Right ventricle myocardium inferior (tissue), 1 donor: ENCODE measurements at places on chromosomes 16 and 17. TPM values are rescaled to one million over a fixed set of nuclear protein-coding genes. Genes with fewer than 3 reads are reported as not detected.

TM4SF5 gene
- total RNA-seq = not detected

ASIC2 gene
- total RNA-seq = not detected

WWOX gene
- total RNA-seq = 13.1 TPM

TMEM235 gene
- total RNA-seq = not detected

DNA sequence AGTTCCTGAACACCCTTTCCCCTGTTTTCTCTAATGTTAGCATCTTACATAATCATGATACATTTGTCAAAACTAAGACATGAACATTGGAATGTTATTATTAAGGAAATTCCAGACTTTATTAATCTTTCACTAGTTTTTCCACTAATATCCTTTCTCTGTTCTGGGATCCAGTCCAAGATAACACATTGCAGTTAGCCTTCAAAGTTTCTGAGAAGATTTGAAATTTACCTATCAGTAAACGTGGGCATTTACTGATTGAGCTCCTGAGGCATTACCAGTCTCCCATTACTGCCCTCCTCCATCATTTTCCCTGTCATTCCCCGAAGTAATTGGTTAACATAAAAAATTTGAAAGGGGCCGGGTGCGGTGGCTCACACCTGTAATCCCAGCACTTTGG lies 5.7 kb upstream of the CD300LG start:
- DNase-seq = no peak

- no peak for DNase-seq
Observed at GRCh38 chr17:354651-355556, 2.3 kb upstream of the RPH3AL start.

DNA sequence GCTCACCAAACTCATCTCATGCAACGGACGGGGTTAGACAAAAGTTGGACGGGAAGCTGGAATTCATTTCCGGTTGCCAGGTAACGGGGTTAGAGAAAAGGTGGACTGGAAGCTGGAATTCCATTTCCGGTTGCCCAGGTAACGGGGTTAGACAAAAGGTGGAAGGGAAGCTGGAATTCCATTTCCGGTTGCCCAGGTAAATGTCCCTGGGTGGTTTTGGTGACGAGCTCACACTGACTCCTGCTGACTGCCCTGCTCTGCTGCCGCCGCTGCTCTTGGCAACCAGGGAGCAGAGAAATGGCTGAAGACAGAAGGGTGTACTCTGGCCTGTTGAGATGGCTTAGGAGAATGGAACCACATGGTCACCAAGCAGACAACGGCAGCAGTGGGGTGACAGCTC lies 170.3 kb upstream of the RPH3AL start:
- DNase-seq = no peak

DNA sequence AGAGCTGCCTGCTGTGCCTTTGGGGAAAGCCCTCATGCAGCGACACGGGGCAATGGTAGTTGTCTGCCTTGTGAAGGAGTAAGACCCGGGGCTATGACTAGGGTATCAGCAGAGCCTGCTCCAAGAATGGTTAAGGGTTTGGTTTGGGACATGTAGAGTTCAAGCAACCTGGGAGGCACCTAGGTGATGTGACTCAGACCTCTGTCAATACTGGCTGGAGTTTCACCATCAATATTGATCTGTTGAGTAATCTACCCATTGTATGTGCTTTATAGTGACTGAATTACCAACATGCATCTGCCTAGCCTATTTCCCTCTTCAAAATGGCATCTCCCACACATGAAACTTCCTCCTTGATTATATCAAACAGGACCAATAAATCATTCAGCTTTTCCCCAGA lies 398.4 kb upstream of the HSBP1 start:
- DNase-seq = no peak

GRCh38 chr17:17435323-17435722 lies 41.5 kb upstream of the MED9 start:
- no peak for DNase-seq

DNA sequence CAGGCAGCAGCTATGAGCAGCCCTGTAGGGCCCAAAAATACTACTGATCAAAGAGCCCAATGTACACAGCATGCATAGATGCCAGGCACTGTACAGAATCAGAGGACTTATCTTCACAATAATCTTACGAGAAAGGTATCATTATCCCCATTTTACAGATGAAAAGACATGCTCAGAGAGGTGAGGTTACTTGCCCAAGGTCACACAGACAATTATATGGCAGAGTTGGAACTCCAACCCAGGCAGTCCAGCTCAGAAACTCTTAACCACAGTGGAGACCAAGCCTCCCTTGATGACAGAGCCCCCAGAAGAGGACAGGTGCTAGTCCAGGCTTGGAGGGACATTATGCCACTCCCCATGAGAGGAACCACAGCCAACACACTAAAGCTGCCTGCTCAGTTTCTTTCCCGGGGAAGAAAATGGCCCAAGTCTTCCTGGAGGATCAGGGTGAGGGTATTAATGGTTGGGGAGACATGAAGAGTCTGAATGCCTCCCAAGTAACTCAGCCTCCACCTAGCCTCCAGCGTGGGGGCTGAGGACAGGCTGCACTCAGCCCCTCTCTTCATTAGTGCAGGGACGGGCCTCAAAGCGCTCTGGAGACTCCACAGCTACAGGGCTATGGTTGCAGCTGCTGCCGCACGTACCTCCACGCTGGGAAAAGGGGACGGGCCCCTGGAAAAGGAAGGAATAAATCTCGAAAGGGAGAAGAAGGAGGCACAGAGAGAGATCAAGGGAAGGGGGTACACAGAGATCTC lies 826 bp downstream of the UNC119 start:
- peak; percentile 14 for DNase-seq

DNA sequence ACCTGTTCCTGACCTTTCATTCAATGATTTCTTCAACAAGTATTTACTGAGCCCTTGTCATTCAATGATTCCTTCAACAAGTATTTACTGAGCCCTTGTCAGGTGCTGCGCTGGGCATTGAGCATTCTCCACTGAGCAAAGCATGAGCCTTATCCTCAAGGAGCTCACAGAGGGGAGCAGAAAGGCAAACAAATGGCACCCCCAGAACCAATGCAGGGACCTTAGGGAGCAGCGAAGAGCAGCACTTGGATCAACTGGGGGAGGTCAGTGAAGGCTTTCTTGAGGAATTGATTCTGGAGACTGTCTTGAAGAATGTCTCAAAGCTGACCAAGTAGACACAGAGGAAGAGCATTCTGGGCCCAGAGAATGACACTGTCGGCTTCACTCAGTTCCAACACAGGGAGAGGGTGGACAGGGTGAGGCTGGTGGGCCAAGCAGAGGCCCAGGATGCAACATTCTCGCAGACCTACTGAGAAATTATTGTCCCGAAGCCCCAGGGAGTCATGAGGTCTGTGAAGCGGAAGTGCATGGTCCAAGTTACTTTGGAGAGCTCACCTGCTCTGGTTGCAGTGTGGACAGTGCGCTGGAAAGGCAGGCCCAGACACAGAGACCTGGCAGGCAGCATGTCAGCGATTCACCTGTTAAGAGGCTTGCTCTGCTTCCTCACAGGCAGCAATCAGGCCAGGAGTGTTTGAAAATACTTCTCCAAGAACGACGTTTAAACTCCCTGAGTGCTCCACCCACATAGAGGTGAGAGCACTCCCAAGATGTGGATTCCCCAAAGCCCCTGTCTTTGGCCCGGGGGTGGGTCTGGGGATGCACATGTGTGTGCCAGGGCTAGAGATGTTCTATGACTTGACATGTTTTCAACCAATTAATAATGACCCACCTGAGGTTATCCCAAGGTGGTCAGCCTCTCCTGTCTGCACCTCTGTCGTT lies 3.2 kb upstream of the MPO start:
- DNase-seq = no peak

GRCh38 chr17:38352245-38353085 lies 821 bp downstream of the SOCS7 start:
- peak; percentile 64 for DNase-seq

- no peak for DNase-seq
Observed at GRCh38 chr16:1793578-1794220, at the start of gene IGFALS. IGFALS (minus strand) TSS chr16:1793705; CDS start chr16:1793652, 53 bp downstream.

DNA sequence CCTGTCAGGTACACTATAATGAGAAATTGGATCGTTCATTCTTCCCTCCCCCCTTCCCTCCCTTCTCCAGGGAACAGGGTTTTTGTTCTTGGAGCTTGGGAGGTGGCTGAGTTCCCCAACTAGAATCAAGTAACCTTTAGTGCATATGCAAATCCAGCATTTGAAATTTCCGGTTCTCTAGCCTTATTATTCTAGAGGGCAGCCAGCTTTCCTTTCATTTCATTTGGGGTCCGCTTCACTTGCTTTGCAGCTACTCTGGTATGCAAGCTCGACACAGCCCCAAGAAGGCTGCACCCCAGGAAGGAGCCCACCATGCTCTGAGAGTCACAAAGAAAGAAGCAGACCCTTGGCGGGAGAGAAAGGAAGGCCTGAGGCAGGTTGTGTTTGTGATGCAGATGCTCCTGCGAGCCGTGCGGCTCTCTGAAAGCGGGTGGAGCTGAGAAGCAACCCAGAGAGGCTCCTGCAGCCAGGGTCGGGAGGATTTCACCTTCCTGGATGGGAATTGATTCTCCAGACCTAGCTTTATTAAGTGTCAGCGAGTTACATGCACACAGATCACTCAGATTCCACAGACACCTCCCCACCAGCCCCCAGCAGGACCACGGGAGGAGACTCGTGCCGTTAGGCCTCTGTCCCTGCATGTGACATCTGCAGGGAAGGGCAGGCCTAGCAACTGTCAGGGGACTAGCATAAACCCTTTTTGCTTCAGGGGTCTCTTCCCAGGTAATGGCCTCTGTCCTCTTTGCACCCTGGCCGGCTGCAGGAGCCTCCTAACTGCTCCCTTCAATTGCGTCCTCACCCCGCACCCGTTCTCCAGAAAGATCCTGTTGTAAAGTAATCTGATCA lies 34.5 kb downstream of the PMM2 start:
- no peak for DNase-seq

DNA sequence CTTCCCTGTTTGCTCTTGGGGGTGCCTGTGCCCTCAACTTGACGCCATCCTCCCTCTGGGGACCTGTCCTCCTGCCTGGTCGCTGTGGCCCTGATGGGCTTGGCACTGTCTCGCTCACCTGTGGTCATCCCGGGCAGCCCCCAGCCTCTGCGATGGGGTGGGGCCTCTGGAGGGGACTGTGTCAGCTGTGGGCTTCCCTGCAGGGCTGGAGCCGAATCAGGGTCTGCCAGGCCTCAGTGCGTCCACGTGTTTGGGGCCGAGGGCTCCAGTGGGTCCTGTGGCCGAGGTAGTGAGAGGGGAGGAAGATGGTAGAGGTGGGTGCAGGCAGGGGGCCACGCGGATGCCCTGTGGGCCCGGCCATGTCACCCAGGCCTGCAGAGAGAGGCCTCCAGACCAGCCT lies 8.0 kb downstream of the PIGQ start:
- no peak for DNase-seq
